Skeletal muscle tissue (tissue), 5 donors: ENCODE measurements at places on chromosomes 2 and 18. TPM values are rescaled to one million over a fixed set of nuclear protein-coding genes. Genes with fewer than 3 reads are reported as not detected.

ADAM23 gene
- 3.7 TPM for total RNA-seq

TGFBRAP1 gene
- total RNA-seq, result 7.3 TPM

LRRTM1 gene
- under 0.01 TPM for total RNA-seq

ARL4C gene
- 2.6 TPM for total RNA-seq

RND3 gene
- 44.4 TPM for total RNA-seq

ABCB11 gene
- total RNA-seq, result not detected

MALT1 gene
- total RNA-seq, result 24.0 TPM

SPC25 gene
- total RNA-seq, result 3.7 TPM

UGT1A3 gene
- not detected for total RNA-seq
